Iris pigment epithelial cell (primary cell): ENCODE measurements at places on chromosomes 4 and X.

GRCh38 chr4:69707807-69708206, 52.6 kb downstream of the SULT1B1 start:
- no peak for DNase-seq

DNA sequence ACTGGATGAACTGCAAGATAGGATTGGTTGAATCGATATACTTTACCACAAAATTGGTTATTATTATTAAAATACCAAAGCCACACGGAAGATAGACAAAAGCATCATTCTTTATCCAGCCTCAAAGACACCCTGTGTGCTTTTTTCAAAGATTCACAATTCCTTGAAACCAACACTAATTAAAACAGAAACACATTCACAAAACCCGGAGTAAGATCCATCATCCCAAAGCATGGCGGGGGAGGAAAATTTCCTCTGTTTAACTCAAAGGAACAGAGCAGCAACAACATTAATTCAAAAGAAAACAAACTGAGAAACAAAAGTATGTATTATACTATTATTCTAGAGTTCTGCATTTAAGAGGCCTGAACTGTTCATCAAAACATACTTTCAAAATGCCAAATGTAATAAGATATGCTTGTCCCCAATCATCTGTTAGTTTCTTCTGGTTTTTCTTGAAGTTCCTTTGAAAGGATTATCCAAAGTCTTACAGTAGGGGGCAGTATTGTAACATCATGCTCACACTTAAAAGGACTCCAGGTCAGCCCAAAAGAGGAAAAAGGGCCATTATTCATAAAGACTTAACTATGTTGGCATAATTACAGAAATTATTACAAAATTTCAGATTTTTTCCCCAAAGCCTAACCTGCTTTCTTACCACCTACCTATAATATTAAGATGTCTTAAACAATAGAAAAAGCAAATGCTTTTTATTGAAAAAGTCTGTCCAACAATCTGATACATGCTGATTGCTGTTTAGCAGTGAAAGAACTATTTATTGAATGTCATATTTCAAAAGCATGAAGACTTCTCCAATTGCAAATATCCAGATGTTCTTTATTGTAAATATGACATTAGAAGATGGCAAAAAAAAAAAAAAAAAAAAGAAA, 168.7 kb downstream of the SCFD2 start:
- DNase-seq: peak; percentile 92

- DNase-seq: peak; percentile 82
These were observed 1.6 kb downstream of the RAB33A start for GRCh38 chrX:130173190-130173895.

DNA sequence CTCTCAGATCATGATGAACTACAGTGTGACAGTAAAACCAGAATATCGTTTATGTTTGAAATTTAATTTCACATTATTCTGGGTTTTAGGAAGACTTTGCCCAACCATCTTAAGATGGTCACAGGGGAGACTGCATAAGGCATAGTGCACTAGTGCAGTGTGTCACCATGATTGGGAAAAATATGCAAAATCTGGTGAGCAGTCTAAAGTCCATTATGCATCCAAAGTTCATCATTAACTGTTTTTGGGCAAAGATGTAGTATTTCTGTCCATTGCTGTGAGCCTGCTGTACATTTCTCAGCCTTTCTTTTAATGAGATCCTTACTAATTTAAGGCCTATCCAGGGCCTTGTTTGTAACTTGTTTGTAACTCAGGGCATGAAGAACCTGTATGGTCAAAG, 11.3 kb upstream of the MFAP3L start:
- no peak for DNase-seq

DNA sequence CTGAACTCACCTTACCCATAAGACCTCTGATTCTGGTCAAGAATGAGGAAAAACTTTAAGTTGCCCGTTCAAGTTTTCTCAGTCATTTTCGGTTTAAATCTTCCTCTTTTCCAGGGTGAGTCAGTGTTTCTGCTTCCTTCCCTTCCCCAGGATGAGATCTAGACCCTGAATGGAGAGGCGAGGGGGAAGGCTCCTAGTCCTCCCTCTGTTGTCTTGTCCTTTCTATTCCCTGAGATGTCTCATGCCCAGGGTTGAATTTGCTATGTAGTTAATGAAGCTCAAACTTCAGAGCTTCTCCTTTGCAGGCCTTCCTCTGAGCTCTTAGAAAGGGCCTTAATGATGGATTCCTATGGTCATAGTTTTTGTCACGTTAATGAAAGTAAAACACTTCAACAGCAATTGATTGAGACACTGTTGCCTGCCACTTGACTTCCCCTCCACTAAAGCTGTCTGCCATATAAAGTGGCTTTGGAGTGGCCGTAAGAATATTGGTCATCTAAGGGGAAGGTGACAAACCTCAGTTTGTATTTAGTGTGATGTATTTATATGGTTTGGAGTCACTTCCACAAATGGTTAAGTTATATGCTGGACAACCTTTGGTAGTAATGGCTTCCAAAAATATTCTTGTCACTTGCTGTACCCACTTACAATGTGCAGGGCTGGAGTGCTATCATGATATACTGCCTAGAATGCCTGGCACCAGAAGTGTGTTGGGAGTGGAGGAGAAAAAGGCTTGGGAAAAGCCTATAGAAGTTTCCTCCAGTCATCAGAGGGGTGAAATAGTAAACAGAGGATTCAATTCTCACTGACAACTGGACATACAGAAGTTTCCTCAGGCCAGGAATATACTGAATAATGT, 24.3 kb upstream of the GPRIN3 start:
- DNase-seq: no peak

GRCh38 chr4:184826691-184827270, 1.0 kb upstream of the ACSL1 start:
- no peak for DNase-seq

DNA sequence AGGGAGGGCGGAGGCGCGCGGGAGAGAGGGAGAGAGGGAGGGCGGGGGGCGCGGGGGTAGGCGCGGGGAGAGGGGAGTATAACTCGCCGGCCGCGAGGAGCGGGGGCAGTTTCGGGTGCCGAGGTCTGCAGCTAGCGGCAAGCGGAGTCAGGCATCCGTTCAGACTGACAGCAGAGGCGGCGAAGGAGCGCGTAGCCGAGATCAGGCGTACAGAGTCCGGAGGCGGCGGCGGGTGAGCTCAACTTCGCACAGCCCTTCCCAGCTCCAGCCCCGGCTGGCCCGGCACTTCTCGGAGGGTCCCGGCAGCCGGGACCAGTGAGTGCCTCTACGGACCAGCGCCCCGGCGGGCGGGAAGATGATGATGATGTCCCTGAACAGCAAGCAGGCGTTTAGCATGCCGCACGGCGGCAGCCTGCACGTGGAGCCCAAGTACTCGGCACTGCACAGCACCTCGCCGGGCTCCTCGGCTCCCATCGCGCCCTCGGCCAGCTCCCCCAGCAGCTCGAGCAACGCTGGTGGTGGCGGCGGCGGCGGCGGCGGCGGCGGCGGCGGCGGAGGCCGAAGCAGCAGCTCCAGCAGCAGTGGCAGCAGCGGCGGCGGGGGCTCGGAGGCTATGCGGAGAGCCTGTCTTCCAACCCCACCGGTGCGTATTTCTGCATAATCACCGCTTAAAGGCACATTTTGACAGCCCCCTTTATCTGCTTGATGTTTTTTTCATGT, at the start of gene POU4F2:
POU4F2 (plus strand) TSS at position 108 of the 720 bp plus-strand sequence; CDS start at position 356, 248 bp downstream.
- peak; percentile 22 for DNase-seq
